ENCODE measurements at places on chromosomes 13 and 19.

- peak; percentile 41 for DNase-seq
Observed at GRCh38 chr19:50695251-50696093, 24.1 kb downstream of the SHANK1 start.

DNA sequence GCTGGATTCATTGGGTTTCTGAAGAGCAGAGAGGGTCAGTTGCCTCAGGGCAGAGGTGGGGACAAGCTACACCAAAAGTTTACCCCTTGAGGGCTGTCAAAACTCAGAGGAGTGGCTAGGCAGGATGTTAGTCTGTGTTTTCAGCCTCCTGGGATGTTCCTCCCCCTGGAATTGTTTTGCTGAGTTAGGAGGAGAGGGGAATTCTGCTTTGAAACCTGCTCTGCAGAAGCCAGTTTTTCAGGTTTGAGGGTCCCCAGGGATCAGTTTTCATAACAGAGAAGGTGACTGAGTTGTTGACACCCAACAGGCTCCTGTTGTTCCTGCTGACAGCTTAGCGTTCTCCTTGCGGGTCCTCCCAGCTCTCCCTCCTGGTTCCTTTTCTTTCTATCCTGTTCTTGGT, 121.9 kb upstream of the TMTC4 start:
- DNase-seq = no peak

DNA sequence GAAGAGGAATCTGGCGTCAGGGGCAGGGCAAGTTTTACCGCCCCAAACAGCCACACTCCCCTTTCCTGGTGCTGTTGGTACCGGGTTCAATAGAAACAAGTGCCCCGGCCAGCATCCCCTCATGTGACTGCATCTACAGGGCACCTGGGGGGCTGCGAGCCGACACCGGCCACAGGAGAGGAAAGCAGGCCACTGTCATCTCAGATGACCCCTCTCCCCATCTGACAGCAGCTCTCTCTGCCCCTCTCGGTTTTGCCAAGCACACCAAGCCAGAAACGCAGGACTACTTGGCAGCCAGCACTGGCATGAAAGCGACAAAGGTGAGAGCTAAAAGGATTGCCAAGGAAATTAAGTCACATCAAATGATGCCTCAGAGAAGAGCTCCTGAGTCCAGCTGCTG, 37.1 kb downstream of the MLLT1 start:
- DNase-seq = no peak

DNA sequence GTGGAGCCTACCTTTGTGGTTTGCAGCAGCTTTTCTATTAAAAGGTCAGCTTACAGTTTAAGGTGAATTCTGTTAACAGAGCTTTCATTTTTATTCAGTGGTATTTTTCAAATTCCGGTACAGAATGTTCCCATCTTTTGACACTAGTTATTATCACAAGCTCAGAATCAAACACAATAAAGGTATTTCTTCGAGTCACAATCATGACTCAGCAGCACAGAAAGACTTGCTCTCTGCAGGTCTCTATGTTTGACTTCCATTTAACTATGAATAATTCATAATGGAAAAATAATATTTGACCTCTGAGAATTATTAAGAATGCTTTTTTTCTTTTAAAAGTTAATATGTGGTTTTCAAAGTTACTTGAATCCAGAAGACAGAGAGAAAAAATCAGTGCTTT, 28.2 kb downstream of the DACH1 start:
- no peak for DNase-seq

GRCh38 chr13:67120872-67121531, 109.1 kb downstream of the PCDH9 start:
- DNase-seq = no peak

DNA sequence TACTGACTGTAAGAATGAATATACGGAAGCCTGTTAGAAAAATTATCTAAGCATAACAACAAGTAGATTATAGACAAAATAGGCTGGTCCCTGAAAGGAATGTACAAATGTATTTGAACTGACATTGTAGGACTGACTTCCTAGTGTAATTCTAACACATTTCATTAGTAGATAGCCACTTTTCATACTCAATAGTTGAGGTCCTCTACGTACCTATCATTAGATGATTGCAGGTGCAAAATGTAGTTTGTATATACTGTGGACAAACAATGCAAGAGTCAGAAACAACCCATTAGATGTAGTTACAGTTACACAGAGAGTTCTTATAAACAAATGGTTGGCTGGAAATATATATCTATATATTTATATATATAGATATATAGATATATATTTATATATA, 402.3 kb upstream of the SLITRK6 start:
- DNase-seq = no peak

All from stimulated activated naive CD8-positive, alpha-beta T cell treated with anti-CD3 and anti-CD28 coated beads, Interleukin-15, amount 100 ng/mL, for 72 hours (primary cell).